HuH-7.5 (cell line): ENCODE measurements at places on chromosomes 11 and 22.

DNA sequence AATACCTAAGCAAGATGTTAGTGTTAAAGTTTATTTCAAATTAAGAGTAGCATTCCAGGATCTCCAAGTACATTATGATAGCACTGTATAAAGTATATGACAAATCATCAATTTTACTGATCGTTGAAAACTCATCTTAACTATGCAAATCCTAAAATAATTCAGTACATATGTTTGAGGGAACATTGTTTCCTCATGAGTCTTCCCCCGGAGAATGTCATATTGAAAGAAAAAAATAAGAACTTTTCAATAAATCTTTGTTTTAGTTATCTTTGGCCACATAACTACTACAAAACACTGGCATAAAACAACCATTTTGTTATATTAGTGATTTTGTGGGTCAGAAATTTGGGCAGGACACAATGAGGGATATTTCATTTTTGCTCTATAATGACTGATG is 135.4 kb downstream of the METTL15 start:
- no peak for DNase-seq

DNA sequence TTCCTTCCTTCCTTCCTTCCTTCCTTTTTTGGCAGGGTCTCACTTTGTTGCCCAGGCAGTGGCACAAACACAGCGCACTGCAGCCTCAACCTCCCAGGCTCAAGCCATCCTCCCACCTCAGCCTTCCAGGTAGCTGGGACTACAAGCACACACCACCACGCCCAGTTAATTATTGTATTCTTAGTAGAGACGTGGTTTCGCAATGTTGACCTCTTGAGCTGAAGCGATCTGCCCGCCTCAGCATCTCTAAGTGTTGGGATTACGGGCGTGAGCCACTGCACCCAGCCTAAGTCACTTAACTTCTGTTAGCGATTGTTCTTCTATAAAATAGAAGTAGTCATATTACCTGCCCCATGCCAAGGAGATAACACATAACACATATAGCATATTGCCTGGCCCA is 2.8 kb upstream of the SYTL2 start:
- no peak for DNase-seq

GRCh38 chr11:36790526-36790925 is 192.5 kb upstream of the RAG2 start:
- DNase-seq, result no peak

DNA sequence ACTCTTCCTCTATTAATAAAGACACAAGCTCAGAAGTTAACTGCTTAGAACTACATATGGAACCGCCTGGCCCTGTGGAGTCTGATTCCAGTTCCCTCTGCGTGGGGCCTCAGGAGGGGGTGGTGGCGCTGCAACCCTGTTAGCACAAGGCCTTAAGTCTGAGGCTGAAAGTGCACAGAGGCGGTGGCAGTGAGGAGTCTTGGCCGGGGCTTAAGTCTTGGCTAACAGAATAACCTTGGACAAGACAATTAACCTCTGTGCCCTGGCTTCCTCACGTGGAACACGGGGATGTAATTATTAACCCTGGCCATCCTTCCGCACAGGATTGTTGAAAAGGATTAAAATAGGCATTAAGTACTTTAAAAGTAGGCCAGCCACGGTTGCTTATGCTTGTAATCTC is 191.5 kb downstream of the CEP164 start:
- no peak for DNase-seq
